ENCODE measurements at places on chromosomes 6 and 20. TPM values are rescaled to one million over a fixed set of nuclear protein-coding genes. Genes with fewer than 3 reads are reported as not detected.

STX11 gene
- 1.1 TPM for total RNA-seq

OOEP gene
- not detected for total RNA-seq

IPCEF1 gene
- not detected for total RNA-seq

SLC26A8 gene
- total RNA-seq: not detected

TENT5A gene
- 48.6 TPM for total RNA-seq

LBP gene
- not detected for total RNA-seq

MAP7 gene
- total RNA-seq: 1.9 TPM

CDH22 gene
- total RNA-seq: not detected

RTEL1 gene
- total RNA-seq: 30.7 TPM

KCNK5 gene
- not detected for total RNA-seq

NINL gene
- total RNA-seq: 10.2 TPM

SLC16A10 gene
- not detected for total RNA-seq

RIPPLY2 gene
- not detected for total RNA-seq

EYA4 gene
- not detected for total RNA-seq

ACTR5 gene
- total RNA-seq: 5.1 TPM

MARCKS gene
- total RNA-seq: 154 TPM

WFDC12 gene
- total RNA-seq: not detected

KCNQ2 gene
- total RNA-seq: not detected

OVOL2 gene
- not detected for total RNA-seq

EIF2S2 gene
- total RNA-seq: 114 TPM

SASH1 gene
- total RNA-seq: 99.0 TPM

TAAR2 gene
- not detected for total RNA-seq

COL12A1 gene
- total RNA-seq: 1,033 TPM

PRSS16 gene
- not detected for total RNA-seq

DEF6 gene
- total RNA-seq: 4.9 TPM

LTA gene
- not detected for total RNA-seq

TMC2 gene
- total RNA-seq: not detected

MYH7B gene
- 0.11 TPM for total RNA-seq

DYNLT2 gene
- 1.5 TPM for total RNA-seq

CLPSL1 gene
- total RNA-seq: not detected

LAMA4 gene
- 440 TPM for total RNA-seq

CD109 gene
- 68.6 TPM for total RNA-seq

HLA-DOA gene
- total RNA-seq: not detected

SLC17A5 gene
- 18.4 TPM for total RNA-seq

TCP11 gene
- not detected for total RNA-seq

HCRTR2 gene
- total RNA-seq: not detected

TNF gene
- not detected for total RNA-seq

OR2H1 gene
- total RNA-seq: not detected

Measured in GM23248 (cell line).